Spleen (tissue), 13 donors: ENCODE measurements at places on chromosomes 3 and 15. TPM values are rescaled to one million over a fixed set of nuclear protein-coding genes. Genes with fewer than 3 reads are reported as not detected.

GRCh38 chr3:9292516-9292915, 43.1 kb upstream of the SRGAP3 start:
- no peak overlapping the region for H3K27ac ChIP-seq
- no peak for DNase-seq
- H3K36me3 ChIP-seq = no peaks in the 10 kb centered on the region
- H3K27me3 ChIP-seq = no peaks in the 10 kb centered on the region
- H3K4me3 ChIP-seq = no peak overlapping the region

GRCh38 chr3:187310954-187311470, 19.5 kb upstream of the MASP1 start:
- H3K4me1 ChIP-seq = no peaks in the 10 kb centered on the region
- no peaks in the 10 kb centered on the region for H3K36me3 ChIP-seq
- no peak overlapping the region for H3K4me3 ChIP-seq
- DNase-seq = no peak
- H3K27ac ChIP-seq = no peak overlapping the region

- H3K27me3 ChIP-seq = no peaks in the 10 kb centered on the region
- peak overlapping the region; percentile 90 for H3K27ac ChIP-seq
- peaks cover 53% of the 10 kb centered on the region for H3K4me1 ChIP-seq
These were observed 1.1 kb upstream of the LPP start for GRCh38 chr3:188152660-188153436.

The FSIP1 gene
- 0.33 TPM for total RNA-seq

The LTF gene
- 106 TPM for total RNA-seq
